ENCODE measurements at places on chromosomes 12 and 14.

DNA sequence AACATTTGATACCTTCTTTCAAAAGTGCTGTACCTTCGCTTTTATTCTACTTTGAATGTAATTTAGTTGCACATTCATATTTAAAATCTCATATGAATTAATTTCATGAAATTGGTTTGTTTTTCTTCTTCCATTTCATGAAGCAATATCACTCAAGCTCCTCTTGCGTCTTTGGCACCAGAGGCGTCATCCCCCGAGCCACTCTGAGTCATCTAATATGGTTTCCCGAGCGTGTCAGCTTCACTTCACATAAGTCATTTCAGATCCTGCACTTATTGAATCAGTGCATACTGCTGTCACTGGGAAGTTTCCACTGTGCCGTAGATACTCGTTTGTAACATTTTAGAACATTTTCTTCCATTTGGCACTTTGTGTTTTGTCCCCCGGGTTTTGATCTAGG is 105.6 kb downstream of the SLC25A47 start:
- DNase-seq: no peak

DNA sequence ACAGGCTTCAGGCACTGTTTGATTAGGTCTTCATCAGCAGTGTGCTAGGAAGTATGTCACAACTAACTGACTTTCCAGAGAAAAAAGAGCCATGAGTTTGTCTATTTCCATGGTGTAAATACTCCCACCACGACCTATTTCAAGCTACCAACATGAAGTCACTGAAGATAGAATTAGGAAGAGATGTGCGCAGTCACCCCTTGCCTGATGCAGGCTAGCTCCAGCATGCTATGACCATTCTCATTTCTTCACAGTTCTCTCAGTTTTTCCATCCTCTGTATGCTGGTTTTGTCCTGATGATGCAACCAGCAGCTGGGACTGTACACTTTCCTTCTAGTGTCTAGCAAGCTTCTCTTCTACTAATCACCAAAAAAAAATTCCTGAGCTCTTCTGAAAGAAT is 191.6 kb upstream of the NUDT4 start:
- DNase-seq: no peak

GRCh38 chr14:78674820-78675219 is 504.6 kb downstream of the NRXN3 start:
- no peak for DNase-seq

- no peak for DNase-seq
These were observed 70.3 kb upstream of the SCN8A start for GRCh38 chr12:51520576-51521325.

- DNase-seq: no peak
These were observed 181.3 kb upstream of the FKBP4 start for GRCh38 chr12:2613326-2614073.

- no peak for DNase-seq
These were observed 10.3 kb upstream of the ZNF84 start for GRCh38 chr12:133026996-133027395.

DNA sequence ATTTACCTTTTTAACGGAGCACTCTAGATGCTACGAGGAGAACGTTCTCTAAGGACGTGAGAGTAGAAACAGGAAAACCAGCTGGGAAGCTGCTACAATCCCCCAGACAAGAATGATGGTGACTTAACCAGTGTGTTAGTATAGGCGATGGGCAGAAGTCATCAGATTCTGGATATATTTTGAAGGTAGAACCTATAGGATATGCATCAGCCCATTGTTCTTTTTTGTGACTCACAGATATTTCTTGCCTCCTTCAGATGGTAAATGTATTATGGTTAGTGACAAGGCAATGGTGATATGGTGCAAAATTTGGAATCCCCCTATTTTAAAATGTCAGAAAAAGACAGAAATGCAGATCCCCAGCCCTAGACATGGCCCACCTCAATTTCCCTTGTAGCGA is 258.2 kb downstream of the PHLDA1 start:
- DNase-seq: no peak

DNA sequence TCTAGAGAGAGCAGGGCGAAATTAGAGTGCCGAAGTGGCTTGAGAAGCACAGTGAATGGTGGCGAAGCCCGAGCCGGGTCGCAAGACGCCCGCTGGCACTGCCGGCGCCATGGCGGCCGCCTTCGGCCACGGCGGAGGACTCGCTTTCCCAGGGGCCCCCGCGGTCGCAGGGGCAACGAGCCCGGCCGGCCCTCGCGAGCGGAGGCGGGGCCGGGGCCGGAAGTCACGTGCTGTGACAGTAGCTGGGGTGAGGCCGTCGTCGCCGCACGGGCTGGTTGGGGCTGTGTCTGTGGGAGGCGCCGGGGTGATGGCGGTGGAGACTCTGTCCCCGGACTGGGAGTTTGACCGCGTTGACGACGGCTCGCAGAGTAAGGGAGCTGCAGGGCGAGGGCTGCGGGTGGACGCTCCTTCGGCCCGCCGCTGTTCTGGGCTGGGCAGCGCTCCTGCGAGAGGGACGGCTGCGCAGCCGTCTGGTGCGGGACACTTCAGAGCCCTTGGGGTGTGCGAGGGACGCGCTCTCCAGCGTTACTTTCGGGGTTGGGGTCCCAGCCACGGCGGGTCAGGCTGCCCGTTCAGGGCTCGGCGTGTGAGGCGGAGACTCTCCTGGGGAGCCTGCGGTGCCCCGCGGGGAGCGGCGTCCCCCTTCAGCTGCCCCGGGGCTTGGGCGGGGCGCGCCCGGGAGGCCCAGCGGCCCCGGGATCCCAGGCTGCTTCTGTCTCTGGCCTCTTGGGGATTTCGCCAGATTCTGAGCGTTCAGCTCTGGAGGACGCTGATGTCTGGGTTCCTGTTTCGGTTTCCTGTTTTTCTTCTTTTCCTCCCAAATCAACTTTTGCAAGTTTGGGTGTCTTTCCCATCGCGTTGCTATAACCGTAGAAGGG is at the start of gene WASHC4:
TSS of gene WASHC4 (plus strand) at position 238 of the 878 bp plus-strand sequence. CDS start at position 308, 70 bp downstream.
- peak; percentile 93 for DNase-seq

- DNase-seq: no peak
These were observed 1.3 kb downstream of the KRT7 start for GRCh38 chr12:52234223-52234810.

DNA sequence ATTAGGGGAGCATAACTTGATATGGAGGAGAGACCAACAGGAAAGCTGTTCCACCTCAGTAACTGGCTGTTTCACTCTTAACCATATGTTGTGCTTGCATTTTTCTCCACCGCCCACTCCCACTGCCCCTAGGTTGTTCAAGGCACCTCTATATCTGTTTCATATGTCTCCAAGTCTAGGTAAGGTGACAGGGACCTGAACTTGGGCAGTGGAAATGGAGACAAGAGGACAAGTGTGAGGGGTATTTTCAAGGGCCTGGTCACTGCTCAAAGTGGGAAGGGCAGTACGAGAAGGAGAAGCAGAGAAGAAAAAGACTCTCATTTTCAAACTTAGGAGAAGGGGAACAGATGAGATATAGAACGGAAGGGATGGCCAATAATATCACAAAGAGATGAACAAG is 3.1 kb downstream of the SLC38A1 start:
- no peak for DNase-seq

- no peak for DNase-seq
These were observed 113.5 kb downstream of the MIPOL1 start for GRCh38 chr14:37311252-37311651.

GRCh38 chr14:99806836-99807235 is 13.6 kb downstream of the EML1 start:
- DNase-seq: no peak

- no peak for DNase-seq
These were observed 16.5 kb upstream of the YY1 start for GRCh38 chr14:100222224-100223093.

GRCh38 chr14:68974759-68975347 is 4.2 kb downstream of the ACTN1 start:
- DNase-seq: no peak

DNA sequence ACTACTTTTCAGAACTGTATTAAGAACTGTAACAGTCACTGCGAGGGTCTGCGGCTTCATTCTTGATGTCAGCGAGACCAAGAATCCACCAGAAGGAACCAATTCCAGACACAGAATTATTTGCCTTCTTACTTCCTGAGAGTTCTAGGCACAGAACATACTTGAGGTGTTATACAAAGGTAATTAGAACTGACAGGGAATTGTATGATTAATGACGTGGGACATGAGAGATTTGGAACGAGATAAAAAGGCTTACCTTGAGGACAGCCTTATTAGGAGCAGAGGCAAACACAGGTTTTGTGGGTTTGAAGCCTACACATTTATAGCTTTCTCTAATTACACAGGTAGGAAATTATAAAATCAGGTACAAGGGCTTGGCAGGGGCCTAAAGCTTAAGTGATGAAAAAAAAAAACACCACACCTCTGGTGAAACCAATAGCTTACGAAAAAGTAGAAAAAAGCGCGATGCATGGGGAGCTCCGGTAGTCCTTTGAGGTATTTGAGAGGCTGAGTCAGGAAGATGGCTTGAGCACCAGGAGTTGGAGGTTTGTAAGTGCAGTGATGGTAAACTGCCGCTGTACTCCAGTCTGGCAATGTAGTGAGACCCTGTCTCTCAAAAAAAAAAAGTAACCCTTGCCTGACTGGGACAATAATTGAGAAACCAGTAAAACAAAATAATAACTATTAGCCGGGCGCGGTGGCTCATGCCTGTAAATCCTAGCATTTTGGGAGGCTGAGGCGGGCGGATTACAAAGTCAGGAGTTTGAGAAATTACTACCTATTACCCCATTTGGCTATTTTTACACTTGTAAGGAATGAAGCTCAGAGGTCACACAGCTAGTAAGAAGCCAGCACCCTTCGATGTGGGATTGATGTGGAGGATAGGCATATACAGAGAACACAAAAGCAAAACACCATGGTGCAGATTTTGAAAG is 795 bp upstream of the ACOT2 start:
- no peak for DNase-seq

- DNase-seq: no peak
These were observed 115.0 kb downstream of the TPH2 start for GRCh38 chr12:72053604-72054003.

DNA sequence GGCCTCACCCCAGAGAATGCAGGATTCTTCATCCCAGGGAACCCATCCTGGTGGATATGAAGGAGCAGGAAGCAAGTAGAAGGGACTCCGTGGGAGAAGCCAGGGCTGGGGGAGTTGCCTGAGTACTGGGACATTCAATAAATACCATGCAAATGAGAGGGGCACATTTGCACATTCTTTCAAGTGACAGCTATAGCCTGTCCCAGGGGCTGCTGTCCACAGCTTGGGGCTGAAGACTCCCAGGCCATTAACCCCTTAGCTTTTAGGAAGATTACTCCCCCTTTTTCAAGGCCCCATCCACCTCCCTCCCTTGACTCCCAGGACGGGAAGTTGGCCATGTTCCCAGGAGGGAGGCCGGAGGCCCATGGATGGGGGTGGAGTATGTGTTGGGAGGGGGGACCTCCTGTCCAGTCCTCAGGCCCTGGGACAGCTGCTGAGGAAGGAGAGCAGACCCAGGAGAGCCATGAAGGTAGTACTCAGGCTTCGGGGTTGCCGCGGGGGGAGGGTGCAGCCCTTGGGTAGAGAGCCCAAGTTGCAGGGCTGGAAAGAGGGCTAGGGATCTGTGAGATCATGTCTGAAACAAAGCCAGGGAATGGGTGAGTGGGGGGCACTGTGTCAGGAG is 974 bp upstream of the TNS2 start:
- DNase-seq: no peak

DNA sequence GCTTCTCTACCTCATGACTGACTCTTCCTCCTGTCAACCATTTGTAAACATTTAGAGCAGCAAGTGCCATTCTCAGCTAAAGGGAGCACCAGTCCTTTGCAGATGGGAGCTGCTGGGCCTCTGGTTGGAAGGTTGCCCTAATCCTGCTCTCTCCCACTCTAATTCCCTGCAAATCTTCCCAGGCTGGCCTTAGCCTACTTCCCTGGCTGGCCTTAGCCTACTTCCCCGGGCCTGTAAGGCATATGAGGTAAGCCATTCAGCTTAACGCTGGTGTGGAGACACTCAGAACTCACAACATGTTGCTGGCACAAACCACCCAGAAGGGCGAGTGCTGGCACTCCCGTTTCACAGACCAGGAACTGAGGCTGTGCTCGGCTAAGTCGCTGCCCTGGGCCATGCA is 69.0 kb downstream of the CPSF2 start:
- no peak for DNase-seq

GRCh38 chr12:32661706-32662105 is 17.4 kb upstream of the DNM1L start:
- no peak for DNase-seq

GRCh38 chr12:9701380-9702154 is 31.3 kb downstream of the CLECL1 start:
- no peak for DNase-seq

GRCh38 chr12:90741611-90742010 is 213.4 kb downstream of the CCER1 start:
- no peak for DNase-seq

DNA sequence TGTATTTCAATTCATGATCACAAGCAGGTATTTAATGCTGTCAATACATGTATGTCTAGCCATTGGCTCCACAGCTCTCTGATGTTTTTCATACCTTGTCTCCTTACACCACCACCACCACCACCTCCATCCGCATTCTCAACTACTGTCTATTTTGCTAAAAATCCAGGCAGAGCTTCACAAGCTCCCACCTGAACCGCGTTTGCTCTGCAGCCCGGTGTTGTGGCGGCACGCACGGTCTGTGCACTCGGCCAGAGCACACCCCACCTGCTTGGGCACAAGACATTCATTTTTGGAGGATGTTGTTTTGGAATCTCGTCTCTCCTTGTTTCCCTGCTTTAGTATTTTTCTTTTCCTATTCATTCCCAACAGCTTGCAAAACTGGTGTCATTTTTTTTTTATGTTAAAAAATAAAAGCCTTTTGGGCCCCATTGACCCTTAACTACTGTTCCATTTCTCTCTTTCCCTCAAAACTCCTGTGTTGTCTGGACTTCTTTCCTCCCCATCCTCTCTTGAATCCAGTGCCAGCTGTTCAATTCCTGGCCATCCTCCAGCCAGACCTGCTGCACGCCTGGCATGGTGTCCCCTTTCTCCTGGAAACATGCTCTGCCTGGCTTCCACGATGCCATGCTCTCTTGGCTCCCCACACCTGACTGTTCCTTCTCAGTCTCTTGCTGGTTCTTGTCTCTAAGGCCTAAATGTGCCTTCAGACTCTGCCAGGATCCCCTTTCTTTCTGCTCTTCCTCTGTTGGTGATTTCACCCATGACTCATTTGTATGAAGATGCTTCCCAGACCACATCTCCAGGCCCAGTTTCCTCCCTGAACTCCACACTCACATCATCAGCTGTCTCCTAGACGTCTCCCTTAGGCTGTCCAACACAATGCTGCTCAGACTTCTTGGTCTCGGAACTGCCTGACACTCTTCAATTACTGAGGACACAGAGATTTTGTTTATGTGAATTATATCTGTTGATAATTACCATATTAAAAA is 37.9 kb downstream of the PIWIL1 start:
- no peak for DNase-seq
